ENCODE measurements at places on chromosomes 7 and 10.

DNA sequence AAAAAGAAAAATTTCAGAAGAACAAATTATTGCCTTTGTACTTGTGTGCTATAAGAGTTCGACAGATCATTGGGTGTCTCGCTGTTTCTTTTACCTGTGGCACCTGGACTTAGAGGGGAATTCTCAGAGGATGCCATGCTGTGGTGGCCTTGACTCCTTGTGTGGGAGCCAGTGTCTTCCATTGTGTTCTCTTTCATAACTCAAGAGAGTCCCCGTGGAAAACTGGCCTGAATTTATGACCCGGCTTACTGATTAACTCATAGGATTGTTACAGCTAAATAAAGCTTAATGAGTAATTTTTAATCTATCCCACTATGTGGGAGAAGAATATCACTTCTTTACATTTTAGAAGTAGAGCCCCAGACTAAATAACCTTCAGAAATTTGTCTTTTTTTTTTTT, 54.5 kb downstream of the UBE3C start:
- no peak for DNase-seq
- H3K27ac ChIP-seq: no peak overlapping the region
- no peak overlapping the region for H3K4me3 ChIP-seq
- no peaks in the 10 kb centered on the region for H3K27me3 ChIP-seq
- H3K4me1 ChIP-seq: no peaks in the 10 kb centered on the region

GRCh38 chr7:13188236-13188805, 500.9 kb downstream of the ARL4A start:
- H3K4me1 ChIP-seq: no peaks in the 10 kb centered on the region
- DNase-seq: no peak
- no peaks in the 10 kb centered on the region for H3K27me3 ChIP-seq
- H3K36me3 ChIP-seq: no peaks in the 10 kb centered on the region
- no peak overlapping the region for H3K4me3 ChIP-seq

DNA sequence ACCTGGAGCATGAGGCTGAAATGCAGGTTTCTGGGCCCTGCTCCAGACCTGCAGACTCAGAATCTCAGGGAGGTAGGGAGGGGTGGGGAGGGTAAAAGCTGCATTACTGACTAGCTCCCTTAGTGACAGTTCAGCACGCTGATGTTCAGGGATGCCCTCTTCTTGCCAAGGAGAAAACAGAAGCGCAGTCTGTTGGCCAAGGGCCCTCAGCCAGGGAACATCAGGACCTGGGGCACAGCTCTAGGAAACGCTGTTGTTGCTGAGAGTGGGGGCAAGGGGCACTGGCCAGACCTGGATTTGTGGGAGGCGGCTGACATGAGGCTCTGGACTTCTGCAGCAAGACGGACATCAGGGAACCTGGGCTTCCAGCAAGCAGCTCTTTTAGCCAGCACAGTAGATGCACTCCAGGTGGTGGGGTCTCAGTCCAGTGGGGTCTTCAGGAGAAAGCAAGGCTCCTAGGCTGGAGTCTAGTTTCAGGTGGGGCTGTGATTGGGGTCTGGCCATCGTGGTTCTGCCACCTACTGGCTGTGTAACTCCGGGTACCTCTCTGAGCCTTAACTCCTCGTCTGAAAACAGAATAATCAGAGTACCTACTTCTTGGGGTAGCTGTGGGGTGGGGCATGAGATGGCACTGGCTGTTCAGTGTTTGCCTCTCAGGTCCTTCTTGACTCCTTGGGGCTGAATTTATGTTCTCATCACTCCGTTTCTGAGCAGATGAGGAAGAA, 72.9 kb upstream of the PRLHR start:
- H3K27me3 ChIP-seq: peaks cover 5% of the 10 kb centered on the region
- H3K36me3 ChIP-seq: no peaks in the 10 kb centered on the region
- no peak overlapping the region for H3K27ac ChIP-seq
- no peak overlapping the region for H3K4me3 ChIP-seq
- DNase-seq: no peak
- peaks cover 4% of the 10 kb centered on the region for H3K4me1 ChIP-seq

- no peak overlapping the region for H3K27ac ChIP-seq
- no peak overlapping the region for H3K4me3 ChIP-seq
- no peaks in the 10 kb centered on the region for H3K36me3 ChIP-seq
- peak; percentile 74 for DNase-seq
- no peaks in the 10 kb centered on the region for H3K27me3 ChIP-seq
Observed at GRCh38 chr7:42247301-42247700, 10.3 kb upstream of the GLI3 start.

- no peak overlapping the region for H3K4me3 ChIP-seq
- no peak overlapping the region for H3K27ac ChIP-seq
- H3K27me3 ChIP-seq: peaks cover 2% of the 10 kb centered on the region
Observed at GRCh38 chr10:14822879-14823755, 14.7 kb downstream of the CDNF start.

- DNase-seq: peak; percentile 98
- no peaks in the 10 kb centered on the region for H3K27me3 ChIP-seq
- no peaks in the 10 kb centered on the region for H3K36me3 ChIP-seq
- H3K27ac ChIP-seq: peak overlapping the region; percentile 94
Observed at GRCh38 chr10:28054228-28054860, 55.5 kb upstream of the ODAD2 start.

DNA sequence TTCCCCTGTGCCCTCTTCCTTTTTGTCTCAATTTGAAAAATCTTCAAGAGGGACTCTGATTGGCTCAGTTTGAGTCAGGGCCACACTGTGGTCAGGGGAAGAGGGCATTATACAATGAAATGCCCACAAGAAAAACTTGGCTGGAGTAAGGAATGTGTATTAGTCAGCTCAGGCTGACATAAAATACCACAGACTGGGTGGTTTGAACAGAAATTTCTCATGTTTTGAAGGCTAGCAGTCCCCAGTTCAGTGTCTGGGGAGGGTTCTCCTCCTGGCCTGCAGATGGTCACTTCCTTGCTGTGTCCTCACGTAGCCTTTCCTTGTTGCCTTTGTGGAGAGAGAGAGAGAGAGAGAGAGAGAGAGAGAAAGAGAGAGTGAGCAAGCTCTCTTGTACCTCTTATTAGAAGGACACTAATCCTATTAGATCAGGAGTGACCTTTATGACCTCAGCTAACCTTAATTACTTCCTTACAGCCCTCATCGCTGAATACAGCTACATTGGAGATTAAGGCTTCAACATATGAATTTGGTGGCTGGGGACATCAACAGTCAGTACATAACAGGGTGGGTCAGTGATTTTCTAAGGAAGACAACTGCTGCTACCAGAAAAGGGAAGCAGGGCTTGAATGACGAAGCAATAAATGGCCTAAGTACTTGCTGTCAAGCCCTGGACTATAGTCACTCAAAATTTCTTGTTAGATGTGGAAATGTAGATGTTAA, 25.8 kb upstream of the FAM13C start:
- H3K27me3 ChIP-seq: no peaks in the 10 kb centered on the region
- H3K27ac ChIP-seq: peak overlapping the region; percentile 65
- no peak overlapping the region for H3K4me3 ChIP-seq
- DNase-seq: peak; percentile 90

DNA sequence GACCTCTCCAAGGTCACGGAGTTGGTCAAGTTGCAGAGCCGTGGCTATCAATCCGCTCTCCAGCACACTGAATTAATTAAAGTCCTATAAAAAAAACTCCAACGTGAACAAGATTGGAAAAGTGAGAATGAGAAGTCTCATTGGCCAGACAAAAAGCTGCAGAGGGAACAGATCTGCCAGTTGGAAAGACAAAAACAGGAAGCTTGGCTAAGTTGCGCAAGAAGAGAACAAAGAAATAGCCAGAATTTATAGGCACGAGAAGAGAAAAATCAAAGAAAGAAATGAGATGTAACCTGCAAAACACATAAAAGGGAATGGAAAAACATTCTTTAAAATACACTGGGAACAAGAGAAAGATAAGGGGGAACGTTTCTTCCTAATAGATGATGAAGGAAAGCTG, 45.7 kb upstream of the CRTAC1 start:
- H3K4me3 ChIP-seq: no peak overlapping the region
- H3K27me3 ChIP-seq: 0 out of 2 replicates have a peak, but pooled peaks cover 1% of the 10 kb centered on the region
- DNase-seq: no peak
- H3K4me1 ChIP-seq: no peaks in the 10 kb centered on the region
- no peaks in the 10 kb centered on the region for H3K36me3 ChIP-seq

- no peaks in the 10 kb centered on the region for H3K4me1 ChIP-seq
- DNase-seq: no peak
- no peak overlapping the region for H3K27ac ChIP-seq
- no peaks in the 10 kb centered on the region for H3K27me3 ChIP-seq
Observed at GRCh38 chr7:29599026-29599425, 35.4 kb downstream of the PRR15 start.

GRCh38 chr7:823649-824048, 8.6 kb upstream of the SUN1 start:
- H3K36me3 ChIP-seq: peaks cover 3% of the 10 kb centered on the region
- DNase-seq: no peak
- no peak overlapping the region for H3K4me3 ChIP-seq
- H3K4me1 ChIP-seq: peaks cover 19% of the 10 kb centered on the region

- H3K4me1 ChIP-seq: no peaks in the 10 kb centered on the region
- H3K27ac ChIP-seq: no peak overlapping the region
- no peaks in the 10 kb centered on the region for H3K27me3 ChIP-seq
- H3K36me3 ChIP-seq: no peaks in the 10 kb centered on the region
- DNase-seq: no peak
- H3K4me3 ChIP-seq: no peak overlapping the region
Observed at GRCh38 chr7:4100148-4100547, 581.9 kb upstream of the FOXK1 start.

- no peak overlapping the region for H3K27ac ChIP-seq
- no peaks in the 10 kb centered on the region for H3K27me3 ChIP-seq
- DNase-seq: no peak
- no peak overlapping the region for H3K4me3 ChIP-seq
- no peaks in the 10 kb centered on the region for H3K4me1 ChIP-seq
- H3K36me3 ChIP-seq: no peaks in the 10 kb centered on the region
Observed at GRCh38 chr7:16803125-16803524, 1.7 kb downstream of the AGR2 start.

- H3K4me1 ChIP-seq: no peaks in the 10 kb centered on the region
- no peak for DNase-seq
- H3K27ac ChIP-seq: no peak overlapping the region
- peaks cover 14% of the 10 kb centered on the region for H3K27me3 ChIP-seq
- H3K4me3 ChIP-seq: no peak overlapping the region
Observed at GRCh38 chr10:66927251-66927935, 1.6 kb downstream of the LRRTM3 start.

- peak; percentile 82 for DNase-seq
- peaks cover 3% of the 10 kb centered on the region for H3K36me3 ChIP-seq
- peak overlapping the region; percentile 80 for H3K4me3 ChIP-seq
- H3K27ac ChIP-seq: peak overlapping the region; percentile 57
- no peaks in the 10 kb centered on the region for H3K27me3 ChIP-seq
Observed at GRCh38 chr7:99473315-99473596, 566 bp downstream of the ZNF789 start.

DNA sequence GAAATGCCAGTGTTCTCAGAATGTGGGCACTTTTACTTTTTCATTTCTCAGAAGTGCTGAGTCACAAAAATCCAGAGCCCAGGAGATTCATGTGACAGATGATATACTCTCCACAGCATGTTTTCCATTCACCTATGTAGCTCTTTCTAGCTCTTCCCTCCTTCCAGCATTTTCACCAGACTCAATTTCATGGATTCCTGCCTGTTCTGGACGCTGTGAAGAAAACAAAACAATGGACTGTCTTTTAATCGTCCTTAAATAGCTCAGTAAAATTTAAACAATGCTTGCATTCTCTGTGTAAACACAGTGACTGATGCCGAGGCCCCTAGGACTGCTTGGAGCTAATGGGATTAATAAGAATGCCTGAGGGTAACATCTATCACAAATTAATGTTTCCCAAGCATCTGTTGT, 25.5 kb downstream of the ZNF713 start:
- no peak overlapping the region for H3K4me3 ChIP-seq
- no peak overlapping the region for H3K27ac ChIP-seq
- H3K4me1 ChIP-seq: no peaks in the 10 kb centered on the region
- H3K27me3 ChIP-seq: no peaks in the 10 kb centered on the region
- H3K36me3 ChIP-seq: no peaks in the 10 kb centered on the region
- no peak for DNase-seq

DNA sequence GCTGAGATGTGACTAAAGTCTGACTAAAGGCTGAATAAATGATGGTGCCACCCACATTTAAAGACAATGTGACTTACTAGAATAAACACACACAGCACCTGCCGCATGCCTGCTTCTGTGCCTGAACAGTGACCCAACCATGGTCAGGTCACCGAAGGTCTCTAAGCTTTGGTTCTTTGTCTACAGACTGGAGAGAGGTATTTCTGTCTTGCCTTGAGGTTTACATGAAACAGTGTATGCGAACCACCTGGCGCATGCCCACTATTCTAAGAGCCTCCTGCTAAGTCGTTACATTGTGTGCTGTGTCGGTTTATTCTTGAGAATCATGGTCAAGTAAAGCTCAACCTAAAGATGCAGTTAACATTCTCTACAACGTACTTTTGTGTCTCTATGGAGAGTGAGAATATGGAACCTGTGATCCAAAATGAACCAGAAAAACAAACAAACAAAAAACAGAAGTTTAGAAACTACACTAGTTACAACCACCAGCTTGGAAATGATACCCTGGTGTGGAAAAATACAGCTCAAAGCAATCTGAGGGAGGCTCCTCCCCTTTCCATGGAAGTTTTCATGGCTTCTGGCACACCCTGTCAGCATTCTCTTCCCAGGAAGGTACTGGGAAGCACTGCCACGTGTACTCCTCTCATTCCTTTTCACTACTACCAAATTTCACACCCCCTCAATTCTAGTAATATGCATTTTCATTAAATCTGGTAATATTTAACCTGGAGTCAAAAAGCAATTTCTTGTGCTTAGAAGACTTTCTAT, 40.0 kb downstream of the VOPP1 start:
- H3K36me3 ChIP-seq: no peaks in the 10 kb centered on the region
- no peaks in the 10 kb centered on the region for H3K27me3 ChIP-seq
- no peak overlapping the region for H3K4me3 ChIP-seq
- no peak overlapping the region for H3K27ac ChIP-seq
- no peak for DNase-seq
- H3K4me1 ChIP-seq: peaks cover 24% of the 10 kb centered on the region

DNA sequence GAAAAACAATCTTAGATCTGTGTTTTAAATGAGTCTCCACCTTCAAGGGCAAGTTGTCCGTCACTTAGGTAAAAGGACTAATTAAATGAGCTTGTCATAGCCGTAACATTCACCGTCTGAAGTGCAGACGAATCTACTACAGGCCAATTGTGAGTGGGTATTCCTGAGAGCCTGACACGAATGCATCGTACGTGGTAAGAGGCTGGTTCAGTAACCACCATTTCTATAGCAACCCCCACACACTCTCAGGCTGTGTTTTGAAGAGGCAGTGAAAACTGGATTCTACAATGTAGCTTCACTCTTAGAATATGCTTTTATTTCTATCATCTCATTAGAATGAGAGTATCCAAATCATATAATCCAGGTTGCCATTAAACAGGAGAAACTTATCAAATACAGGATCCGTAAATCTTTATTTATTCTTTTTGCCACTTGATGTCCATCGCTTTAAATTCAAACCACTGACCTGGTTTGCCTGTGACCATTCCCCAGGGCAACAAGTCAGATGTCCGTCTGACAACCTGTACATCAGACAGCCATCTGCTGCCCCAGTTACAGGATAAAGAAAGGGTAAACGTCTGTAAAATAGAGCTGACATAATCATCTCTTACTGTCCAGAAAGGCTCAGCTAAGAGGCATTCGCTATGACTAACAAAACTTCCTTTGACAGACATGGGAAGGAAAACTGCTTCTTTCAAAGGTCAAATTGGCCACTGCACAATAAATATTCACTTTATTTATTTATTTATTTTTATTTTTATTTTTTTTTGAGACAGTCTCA, 70.3 kb upstream of the NMT2 start:
- no peaks in the 10 kb centered on the region for H3K27me3 ChIP-seq
- H3K4me3 ChIP-seq: no peak overlapping the region
- peaks cover 2% of the 10 kb centered on the region for H3K4me1 ChIP-seq

GRCh38 chr10:101311185-101312066, 42.5 kb upstream of the BTRC start:
- no peak overlapping the region for H3K4me3 ChIP-seq
- peaks cover 57% of the 10 kb centered on the region for H3K27me3 ChIP-seq
- H3K36me3 ChIP-seq: no peaks in the 10 kb centered on the region
- no peak overlapping the region for H3K27ac ChIP-seq
- no peak for DNase-seq
- H3K4me1 ChIP-seq: no peaks in the 10 kb centered on the region

Measured in IMR-90 (cell line).